ENCODE measurements at places on chromosomes 3 and 15.

DNA sequence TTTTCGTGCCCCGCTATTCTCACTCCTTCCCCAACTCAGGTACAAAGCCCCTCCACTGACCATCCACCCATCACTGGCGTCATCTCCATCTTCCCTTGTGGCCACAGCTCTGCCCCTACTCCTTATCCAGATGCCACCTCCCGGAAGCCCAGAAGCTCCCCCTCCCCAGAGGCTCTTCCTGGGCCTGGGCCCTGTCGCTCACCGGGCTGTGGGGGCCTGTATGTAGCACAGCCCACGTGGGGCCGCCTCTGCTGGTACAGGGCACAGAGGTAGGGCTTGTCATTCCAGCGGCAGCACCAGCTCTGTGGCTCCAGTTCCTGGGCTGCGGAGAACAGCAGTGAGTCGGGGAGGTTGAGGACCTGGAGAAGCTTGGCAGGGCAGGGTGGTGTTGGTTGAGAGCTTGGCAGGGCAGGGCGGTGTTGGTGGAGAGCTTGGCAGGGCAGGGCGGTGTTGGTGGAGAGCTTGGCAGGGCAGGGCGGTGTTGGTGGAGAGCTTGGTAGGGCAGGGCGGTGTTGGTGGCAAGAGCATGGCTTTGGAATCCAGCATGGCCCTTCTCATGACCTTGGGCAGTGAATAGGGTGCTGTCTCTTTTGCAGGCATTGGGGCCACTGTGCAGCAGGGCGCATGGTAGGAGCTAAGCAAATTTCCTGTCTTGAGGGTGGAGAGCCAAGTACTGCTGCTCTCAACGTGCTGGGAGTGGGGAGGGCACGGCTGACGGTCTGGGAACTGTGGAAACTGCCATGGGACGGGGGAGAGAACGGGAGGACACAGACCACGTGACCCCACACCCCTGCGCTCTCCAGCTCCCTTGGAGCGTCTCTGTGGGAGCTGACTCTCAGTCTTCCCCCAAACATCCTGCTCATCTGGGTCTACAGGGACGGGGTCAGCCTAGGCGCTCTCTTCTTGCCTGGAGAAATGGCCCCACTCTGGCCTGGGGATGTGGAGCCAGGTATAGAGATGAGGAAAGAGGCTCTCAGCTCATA lies 43.4 kb downstream of the MUC20 start:
- DNase-seq: peak; percentile 29

GRCh38 chr3:16807391-16807790 lies 77.4 kb upstream of the PLCL2 start:
- no peak for DNase-seq

DNA sequence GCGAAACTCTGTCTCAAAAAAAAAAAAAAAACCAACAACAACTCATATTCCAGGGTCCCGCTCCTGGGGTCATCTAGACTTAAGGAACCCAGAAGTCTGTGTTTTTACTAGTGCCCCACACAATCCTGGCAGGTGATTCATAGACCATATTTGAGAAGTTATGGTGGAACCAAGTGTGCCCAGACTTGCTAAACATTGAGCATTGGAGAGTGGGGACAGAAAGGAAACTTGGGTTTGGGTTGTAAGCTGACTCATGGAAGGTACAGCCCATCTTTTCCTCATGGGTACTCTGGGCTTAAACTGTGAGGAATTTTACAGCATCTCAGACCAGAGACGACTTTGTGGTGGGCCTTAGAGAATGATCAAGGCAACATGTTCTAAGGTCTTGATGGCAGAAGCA lies 18.3 kb upstream of the IGF2BP2 start:
- no peak for DNase-seq

DNA sequence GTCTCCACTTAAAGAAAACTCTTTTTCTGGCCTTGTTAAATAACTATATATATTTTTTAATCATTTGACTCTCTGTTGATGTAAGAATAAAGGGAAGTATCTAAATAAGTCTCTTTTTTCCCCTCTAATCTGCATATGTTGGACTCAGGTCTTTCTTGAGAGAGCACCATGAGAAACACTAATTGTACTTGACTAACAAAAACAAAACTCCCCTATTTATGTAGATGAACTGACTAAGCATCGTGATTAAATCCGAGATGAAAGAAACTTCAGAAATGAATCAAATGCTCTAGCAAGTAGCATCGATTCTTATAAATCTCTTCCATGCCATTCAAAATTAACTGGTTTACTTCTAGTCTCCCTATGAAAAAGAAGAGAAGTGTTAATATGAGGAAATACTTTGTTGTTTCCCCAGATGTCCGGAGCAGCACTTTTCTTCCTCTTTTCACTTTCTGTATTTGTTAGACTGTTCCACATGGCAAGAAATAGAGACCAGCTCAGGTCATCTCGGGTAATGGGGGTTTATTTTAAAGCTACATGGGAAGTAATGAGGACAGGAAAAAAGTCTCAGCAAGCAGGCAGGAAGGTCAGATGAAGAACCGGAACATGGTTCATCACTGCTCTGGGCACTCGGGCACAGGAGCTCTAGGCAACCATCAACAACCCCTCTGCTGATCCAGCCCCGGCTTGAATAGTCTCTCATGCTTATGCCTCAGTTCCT lies 288.3 kb downstream of the CNTN6 start:
- DNase-seq: no peak

DNA sequence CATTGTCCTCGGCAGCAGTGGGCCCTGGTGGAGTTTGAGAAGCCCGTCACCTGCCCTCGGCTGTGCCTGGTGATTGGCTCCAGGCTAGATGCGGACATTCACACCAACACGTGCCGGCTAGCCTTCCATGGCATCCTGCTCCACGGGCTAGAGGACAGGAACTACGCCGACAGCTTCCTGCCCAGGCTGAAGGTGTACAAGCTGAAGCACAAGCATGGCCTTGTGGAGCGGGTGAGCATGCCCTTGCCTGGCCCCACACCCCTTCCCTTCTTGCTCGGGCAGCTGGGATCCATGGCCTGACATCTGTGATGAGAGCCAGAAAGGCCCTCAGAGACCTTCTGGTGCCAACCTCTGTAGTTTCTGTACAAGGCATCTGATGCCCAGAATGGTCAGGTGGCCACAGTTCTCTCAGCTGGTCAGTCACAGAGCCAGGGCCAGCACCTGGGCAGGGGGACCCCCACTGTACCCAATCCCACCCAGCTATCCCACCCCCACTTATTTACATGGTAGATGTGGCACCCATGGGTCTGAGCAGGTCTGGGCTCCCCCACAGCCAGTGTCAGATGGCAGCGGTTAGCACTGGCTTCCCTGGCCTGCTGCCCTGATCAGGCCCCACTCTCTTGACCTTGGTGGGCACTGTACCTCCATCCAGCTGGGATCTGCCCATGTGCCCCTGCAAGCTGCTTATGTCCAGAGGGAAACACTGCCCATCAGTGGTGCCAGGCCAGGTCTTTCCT lies 124.9 kb downstream of the DNAJB8 start:
- DNase-seq: no peak

- DNase-seq: no peak
These were observed 930.7 kb downstream of the MCTP2 start for GRCh38 chr15:95162069-95162468.
